ENCODE measurements at places on chromosomes 6 and 20.

DNA sequence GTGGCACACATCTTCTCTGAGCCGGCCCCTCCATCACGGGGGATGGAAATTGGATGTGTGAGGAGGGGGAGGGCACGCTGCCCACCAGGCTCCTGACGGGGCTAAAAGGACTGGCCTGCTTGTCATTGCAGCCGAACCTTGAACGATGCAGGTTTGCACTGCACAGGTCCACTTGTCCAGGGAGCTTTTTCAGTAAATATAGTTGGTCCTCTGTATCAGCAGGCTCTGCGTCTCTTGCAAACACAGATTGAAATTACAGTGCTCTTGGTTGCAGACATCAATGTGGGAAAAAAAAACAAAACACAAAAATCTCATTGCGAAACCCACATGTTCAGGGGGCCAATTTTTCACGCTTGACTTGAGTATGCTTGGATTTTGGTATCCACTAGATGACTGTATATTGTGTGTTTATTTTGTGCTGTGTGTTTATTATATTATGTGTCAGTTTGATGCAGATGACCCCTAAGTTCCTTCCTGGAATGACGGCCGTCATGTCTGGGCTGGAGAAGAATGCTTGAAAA, 29.2 kb downstream of the ERMARD start:
- no peak for DNase-seq

DNA sequence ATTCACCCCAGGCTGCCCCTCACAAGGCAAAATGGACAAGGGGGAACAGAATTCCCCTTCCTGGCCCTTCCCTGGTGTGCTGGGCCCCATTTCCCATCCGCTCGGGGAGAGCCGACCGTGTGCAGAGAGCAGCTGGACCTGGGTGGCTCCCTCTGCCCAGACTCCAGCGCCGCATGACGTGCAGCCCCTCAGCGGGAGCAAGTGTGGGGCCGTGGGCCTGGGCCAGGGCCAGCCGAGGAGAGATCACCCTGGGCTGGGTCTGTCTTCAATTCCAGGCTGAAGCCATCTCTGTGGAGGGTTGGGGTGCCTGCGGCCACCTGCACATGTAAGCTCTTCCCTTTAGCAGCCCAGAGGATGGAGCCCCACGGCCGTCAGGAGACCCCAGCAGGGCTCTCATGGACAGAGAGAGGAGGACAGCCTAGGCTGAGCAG, 241.8 kb downstream of the TTLL2 start:
- no peak for DNase-seq

- no peak for DNase-seq
Measured at GRCh38 chr20:46154305-46154704, 36.2 kb downstream of the CD40 start.

DNA sequence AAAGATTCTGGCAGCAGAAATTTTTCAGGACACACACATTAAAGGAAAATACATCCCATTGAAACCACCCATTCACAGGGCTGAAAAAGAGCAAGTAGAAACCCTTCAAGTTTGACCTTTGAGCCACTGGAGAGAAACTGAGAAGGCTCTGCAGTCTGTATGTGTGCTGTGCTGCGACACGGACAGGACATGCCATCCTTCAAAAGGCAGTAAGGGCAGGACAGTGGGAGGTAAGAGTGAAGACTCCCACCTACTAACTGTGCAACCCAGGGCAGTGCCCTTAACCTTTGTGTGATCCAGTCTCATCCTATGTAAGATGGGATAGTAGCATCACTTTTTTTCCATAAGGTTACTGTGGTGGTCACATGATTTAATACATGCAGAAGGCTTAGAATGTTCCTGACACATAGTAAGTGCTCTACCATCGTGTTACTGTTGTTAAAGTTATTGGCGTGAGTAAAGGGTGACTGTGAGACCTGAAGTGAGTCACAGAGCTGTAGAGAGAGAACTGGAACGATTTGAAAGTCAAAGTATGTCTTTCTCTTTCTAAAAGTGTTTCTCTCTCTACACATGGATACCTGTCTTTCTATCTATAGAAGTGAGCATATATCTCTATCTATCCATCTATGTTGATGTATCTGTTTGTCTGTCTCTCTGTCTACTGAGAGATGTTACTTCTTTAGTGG, 153.7 kb upstream of the OLIG3 start:
- DNase-seq = no peak

DNA sequence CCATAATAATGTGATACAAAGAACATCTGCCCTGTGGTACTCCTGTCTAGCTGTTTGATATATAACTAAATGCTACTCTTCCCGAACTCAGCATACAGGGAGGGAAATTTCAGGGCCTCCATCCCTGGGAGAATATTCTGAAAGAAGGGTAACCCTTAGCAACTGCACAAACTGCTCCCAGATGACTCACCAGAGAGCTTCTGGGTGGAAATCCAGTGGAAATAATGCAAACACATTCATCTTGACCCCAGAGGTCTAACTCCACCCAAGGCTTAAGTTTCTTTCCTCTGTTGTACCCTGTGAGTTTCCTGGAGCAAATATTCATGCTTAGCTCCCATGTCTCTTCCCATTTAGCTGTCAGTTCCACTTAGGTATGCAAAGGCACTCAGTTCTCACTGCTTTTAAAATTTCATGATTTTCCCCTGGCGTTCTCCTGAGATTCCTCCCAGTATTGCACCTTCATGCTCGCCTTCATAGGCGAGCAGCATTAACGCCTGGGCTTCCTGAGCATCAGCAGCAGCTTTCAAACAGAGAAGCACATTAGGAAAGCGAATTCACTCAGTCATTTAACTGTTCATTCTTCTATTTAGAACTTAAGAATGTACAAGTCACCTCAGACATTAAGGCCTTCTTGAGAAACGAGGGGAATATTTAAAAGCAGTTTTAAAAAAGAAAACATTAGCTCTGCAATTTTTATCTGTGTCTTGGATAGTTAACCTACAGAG, 43.8 kb upstream of the LAMA4 start:
- DNase-seq = no peak

GRCh38 chr6:68139130-68139529, 496.0 kb upstream of the ADGRB3 start:
- no peak for DNase-seq

DNA sequence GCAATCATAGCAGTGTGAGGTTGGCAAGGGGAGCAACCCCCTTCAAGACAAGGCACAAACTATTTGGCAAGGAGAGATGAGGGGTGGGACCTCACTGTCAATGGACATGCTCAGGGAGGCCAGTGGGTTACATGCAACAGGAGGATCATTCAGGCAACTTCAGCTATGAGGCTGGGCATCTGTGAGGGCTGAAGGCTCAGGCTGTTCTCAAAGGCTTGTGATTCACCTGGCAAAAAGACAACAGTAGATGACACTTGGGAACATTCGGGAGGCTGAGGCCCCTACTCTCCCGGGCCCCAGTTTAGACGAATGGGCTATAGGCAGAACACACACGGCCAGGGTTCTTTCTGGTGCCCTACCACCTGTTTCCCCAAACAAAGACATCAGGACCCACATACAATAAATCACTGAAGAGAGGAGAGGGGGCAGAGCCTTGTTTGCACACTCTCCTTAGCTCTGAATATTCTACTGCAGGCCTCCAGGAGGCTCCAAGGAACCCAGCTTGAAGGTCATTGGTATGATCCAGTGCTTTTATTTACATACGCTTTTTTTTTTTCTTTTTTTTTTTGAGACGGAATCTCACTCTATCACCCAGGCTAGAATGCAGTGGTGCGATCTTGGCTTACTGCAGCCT, 7.9 kb downstream of the TUBB start:
- no peak for DNase-seq
